Suppressor macrophage (primary cell): ENCODE measurements at places on chromosomes 5 and 9.
A peak's percentile ranks its signal among the peaks of the same experiment; 100 is the strongest.

DNA sequence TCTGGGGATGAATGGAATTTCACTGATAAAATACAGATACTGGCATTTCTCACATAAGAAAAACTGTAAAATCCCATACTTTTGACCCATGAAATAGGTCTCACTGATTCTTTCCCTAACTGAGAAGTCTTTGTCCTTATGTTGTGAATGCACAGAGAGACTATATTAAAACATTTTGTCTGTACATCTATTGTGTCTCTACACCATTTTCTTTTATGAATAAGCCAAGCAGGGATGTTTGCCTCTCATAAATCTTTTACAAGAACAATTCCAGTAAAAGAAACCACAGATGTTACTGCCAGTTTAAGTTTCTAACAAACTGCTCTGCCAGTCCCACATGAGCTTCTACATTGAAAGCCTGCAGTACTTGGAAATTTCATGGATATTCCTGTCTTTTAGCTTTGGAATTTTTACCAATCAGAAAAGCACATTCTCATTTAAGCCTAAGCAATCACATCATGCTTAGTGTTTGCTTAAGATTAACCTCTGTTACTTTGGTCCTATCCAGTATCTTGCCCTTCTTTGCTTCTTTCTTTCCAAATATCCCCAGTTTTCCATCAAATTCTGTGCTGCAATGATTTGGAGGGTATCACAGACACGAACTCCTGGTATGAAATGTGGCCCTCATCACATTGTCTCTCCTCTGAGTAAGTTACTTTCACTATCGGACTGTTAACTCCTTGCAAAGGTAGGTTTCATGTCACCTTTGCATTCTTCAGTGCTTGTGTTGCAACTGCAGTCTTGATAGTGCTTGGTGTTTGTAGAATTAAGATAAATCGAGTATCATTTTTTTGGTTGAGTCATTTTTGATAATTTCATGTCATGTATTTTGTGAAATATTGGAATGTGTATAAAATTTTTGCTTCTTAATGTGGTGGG, 415.1 kb upstream of the ADAMTSL1 start:
- DNase-seq: no peak

- no peak for DNase-seq
Measured at GRCh38 chr5:80961376-80962281, 1.5 kb downstream of the RASGRF2 start.

DNA sequence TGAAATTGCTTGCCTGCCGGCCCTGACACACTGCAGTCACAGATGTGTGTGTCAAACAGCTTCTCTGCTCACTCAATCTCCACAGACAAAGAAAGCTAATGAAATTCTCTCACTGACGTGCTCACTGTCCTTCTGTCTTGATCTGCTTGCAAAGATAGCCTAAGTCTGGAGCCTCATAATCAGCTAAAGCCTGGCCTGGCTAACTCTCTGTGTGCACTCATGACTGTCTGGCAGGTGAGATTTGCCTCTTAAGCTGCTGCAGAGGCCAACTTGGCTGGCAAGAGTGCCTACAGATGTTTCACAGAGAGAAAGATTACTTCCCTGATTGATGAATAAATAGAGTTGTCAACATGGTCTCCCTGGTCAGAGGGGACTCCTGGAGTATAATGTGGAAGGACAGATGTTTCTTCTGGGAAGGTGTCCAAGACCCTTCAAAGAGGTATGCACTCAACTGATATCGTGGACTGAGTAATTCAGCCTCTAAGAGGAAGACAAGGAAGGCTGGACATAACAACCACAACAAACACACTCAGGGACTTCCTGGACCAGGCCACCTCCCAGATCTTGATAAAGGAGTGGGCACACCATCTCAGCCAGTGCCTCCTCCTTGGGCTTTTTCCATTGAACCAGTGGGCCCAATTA, 362.0 kb downstream of the SPOCK1 start:
- no peak for DNase-seq

DNA sequence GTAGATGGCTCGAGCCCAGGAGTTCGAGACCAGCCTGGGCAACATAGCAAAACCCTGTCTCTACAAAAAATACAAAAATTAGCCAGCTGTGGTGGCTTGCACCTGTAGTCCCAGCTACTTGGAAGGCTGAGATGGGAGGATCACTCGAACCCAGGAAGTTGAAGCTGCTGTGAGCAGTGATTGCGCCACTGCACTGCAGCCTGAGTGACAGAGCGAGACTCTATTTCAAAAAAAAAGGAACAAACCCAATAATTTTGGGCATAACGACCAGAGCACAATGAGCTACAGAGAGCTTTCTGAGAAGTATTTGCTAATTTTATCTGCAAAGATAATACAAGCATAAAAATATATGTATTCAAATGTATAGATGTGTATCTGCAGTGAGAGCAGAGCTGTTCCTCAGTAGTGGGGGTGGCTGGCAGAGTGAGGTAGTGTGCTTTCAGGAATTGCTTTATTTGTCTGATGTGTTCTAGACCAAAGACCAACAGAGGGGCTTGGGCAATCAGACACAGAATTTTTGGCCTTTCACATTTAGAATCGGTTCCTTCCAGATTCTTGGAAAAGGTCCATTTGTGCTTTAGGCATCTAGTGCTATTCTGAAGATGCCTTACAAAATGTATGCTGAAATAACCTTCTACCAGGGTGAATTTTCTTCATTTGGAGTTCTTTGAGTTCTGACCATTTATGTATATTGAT, 5.2 kb downstream of the DOCK8 start:
- peak; percentile 29 for DNase-seq

DNA sequence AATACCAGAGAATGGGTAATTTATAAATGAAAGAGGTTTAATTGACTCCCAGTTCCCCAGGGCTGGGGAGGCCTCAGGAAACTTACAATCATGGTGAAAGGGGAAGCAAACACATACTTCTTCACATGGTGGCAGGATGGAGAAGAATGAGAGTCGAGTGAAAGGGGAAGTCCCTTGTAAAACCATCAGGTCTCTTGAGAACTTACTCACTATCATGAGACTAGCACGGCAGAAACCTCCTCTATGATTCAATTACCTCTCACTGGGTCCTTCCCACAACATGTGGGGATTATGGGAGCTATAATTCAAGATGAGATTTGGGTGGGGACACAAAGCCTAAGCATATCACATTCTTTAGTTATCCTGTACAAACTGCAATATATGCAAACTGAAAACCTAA, 609.4 kb downstream of the MTRR start:
- peak; percentile 7 for DNase-seq

- peak; percentile 71 for DNase-seq
Measured at GRCh38 chr5:17224858-17225511, 7.6 kb downstream of the BASP1 start.

GRCh38 chr9:134916161-134916665, 1.5 kb downstream of the FCN1 start:
- DNase-seq: peak; percentile 38

DNA sequence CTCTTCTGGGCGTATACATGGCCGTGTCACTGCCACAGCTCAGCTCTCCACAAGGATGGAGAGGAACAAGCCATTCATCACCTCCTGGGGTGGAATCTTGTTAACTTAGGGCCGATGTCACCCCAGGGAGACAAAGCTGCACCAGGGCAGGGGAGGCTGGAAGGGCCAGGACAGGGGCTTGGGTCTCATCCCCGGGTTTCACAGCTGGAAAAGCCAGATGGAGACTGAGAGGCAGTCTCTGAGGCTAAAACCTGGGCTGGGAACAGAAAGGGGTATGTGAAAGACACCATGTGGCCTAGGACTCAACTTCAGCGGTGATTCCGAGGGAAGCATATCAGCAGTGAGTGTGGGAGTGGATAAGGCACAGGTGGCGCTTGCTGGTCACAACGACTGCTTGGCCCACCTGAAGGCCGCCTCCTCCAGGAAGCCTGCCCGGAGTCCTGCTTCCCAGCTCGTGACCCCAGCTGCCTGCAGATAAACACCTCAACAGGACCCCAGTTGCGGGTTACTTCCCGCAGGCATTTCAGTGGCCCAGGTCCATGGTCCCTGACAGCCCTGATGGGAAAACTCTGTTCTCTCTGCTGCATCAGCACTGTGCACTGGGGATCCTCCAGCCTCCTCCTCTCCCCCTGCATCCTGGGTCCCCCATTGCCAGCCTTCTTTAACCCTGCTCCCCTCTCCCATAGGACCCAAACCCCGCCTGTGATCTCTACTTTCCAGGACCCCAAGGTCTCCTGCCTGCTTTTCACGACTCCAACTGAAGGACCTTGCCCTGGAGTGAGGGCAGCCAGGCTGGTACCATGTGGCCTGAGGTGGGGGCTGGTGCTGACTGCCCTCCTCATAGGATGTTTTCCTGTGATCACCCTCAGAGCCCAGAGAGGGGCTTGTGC, 51.7 kb upstream of the FCN1 start:
- no peak for DNase-seq

- no peak for DNase-seq
Measured at GRCh38 chr5:109105631-109106267, 304.0 kb downstream of the PJA2 start.

- no peak for DNase-seq
Measured at GRCh38 chr9:124344291-124345050, 70.8 kb downstream of the PSMB7 start.

GRCh38 chr5:162128117-162128516, 60.5 kb downstream of the GABRG2 start:
- DNase-seq: no peak

GRCh38 chr5:115267617-115268016, 4.9 kb upstream of the PGGT1B start:
- DNase-seq: no peak

DNA sequence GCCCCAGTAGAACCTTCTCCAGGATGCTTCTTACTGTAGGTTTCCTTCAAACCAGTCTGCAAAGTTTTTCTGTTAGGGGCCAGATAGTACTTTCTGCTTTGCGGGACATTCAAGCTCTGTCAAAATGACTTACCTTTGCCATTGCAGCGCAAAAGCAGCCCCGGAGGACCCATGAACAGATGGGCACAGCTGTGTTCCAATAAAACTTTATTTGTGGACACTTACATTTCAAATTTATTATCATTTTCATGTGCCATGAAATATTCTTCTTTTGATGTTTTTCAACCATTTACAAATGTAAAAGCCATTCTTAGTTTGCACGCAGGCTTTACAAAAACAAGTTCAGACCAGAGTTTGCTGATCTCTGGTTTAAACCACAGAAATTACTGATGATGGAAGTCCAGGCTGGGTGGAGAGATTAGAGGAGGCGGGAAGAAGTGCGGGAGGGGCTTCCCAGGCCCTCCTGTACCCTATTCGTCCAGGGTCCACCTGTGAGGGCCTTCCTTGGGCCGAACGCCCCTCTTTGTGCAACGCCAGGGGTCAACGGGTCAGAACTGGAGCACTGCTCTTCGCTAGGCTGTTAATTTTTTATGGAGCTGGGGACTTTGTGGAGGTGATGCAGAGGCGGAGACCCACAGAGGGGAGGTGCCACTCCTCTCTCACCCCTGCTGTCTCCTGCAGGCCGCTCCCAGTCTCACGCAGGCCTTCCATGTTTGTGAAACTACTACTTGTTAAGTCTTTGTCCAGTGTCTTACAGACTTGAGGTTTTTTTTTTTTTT, 7.6 kb upstream of the ASS1 start:
- no peak for DNase-seq

DNA sequence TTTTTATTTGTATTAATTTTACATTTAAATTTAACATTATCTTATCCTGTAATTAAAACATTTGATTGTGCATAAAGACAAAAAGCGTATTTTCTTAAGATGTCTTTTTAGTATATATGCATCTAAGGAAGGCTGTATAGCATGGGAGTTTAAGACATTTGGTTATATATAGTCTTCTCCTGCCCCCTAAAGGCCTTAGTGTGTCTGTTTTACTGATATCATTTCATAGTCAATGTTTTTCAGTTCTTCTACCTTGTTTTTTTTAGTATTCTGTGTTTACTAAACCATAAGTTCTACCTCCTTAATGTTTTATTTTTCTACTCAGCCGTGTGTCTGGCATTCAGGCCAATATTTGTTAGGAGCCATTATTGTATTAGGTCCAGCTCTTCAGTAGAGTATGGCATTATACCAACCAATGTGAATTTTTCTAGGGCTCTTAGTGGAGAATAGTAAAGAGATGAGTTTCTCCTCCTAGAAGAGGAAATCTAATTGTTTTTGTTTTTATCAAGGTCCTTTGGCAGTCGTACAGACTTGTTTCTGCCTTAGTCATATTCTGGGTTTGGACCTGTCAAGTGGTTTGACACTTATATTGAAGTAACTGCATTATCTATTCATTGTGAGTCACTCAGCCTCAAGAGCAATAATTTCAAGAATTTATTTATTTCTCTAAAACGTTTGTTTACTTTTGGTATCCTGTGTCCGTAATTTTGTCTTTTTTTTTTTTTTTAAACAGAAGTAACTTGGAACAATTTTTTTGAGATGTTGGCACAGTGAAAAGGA, 74.8 kb downstream of the SLF1 start:
- DNase-seq: peak; percentile 37

GRCh38 chr9:85168412-85168811, 498.9 kb downstream of the NTRK2 start:
- DNase-seq: no peak

- DNase-seq: peak; percentile 72
Measured at GRCh38 chr5:132830436-132831094, at the start of gene SHROOM1. TSS of gene SHROOM1 (minus strand) at chr5:132830647. CDS start at chr5:132826140, 4,507 bp downstream.

- no peak for DNase-seq
Measured at GRCh38 chr5:127577458-127577857, 60.0 kb downstream of the PRRC1 start.

DNA sequence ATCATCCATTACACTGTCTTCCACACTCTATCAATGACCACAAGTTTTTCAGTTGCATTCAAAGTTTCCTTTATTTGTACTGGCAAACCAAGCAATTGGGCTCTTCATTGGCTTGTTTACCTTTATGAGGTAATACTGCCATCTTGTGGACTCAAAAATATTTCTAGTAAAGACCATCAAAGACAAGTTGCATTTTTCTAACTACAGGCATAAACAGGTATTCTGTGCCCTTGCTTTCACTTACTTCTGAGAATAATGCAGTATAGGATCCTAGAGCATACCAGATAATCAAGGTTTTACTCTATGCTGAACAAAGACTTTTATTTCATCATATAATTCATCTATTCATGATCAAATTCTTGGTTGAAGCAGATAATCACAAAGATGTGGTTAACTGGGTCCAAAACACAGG, 173.7 kb upstream of the POU5F2 start:
- DNase-seq: peak; percentile 70

DNA sequence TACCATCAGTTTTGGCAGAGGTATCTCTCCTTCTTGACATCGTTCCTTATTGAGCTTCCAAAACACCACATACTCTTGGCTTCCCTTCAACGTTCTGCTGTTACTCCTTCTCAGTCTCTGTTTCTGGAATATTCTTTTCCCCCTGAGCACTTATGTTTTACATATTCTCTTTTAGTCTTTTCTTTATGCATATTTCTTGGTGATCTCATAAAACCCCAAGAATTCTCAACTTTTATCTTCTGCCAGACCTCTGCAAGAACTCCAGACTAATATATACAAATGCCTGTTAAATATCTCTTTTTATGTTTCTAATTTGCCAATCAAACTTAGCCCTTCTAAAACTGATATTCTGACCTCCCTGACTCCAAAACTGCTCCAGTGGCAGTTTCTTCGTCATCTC, 453.4 kb upstream of the CTNND2 start:
- no peak for DNase-seq
